Forelimb muscle (tissue), 1 donor: ENCODE measurements at places on chromosomes 16 and 17.

- no peak for DNase-seq
Measured at GRCh38 chr16:85670840-85671239, 17.9 kb downstream of the GINS2 start.

DNA sequence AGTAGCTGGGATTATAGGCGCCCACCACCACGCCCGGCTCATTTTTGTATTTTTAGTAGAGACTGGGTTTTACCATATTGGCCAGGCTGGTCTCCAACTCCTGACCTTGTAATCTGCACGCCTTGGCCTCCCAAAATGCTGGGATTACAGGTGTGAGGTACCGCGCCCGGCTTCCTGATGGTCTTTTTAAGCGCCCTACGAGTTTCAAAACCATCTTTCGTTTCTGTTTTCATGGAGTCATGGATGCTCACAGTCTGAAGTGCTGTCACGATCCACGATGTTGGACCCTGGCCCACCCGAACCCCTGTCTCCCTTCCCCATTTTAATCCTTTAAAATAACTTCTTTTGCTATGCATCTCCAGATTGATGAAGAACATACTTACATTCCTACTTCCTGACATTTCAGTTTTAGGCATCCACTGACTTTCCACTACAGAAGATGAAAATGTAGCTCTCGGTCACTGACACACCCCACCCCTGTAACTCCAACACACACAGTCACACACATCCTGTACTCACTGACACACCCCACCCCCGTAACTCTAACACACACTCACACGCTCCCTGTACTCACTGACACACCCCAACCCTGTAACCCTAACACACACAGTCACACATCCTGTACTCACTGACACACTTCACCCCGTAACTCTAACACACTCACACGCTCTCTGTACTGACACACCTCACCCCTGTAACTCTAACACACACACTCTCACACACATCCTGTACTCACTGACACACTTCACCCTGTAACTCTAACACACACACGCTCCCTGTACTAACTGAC is 22.6 kb upstream of the WDR45B start:
- DNase-seq, result no peak

GRCh38 chr17:68184816-68185436 is 62.9 kb upstream of the AMZ2 start:
- no peak for DNase-seq

- DNase-seq, result no peak
Measured at GRCh38 chr16:89246903-89247733, 29.6 kb downstream of the ZNF778 start.

- DNase-seq, result no peak
Measured at GRCh38 chr16:8673611-8674412, 605 bp upstream of the ABAT start.

GRCh38 chr16:10888320-10888937 is 11.4 kb downstream of the CIITA start:
- DNase-seq, result no peak

- DNase-seq, result peak; percentile 71
Measured at GRCh38 chr16:88706229-88706964, at the start of the genes CTU2 and RNF166. CTU2 (plus strand) TSS chr16:88706503; CDS start chr16:88706531, 28 bp downstream. RNF166 (minus strand) TSS chr16:88706408; CDS start chr16:88706325, 83 bp downstream.

DNA sequence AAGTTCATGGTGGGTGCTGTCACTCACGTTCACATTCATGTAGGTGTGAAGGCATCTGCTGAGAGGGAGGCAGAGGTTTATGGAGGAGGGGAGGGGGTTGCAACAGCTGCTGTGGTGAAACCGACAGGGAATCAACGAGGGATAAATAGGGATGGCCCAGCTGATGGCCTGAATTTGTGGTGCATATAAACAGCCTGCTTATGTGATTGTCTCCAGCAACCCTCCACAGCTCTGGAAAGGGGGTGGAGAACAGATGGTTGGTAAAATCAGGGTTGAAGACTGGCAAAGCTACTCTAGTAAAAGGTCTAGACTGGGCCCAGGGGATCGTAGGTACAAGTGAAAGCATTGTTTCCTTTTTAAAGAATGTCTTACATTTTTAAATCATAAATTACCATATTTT is 53.7 kb downstream of the IQCK start:
- DNase-seq, result no peak

DNA sequence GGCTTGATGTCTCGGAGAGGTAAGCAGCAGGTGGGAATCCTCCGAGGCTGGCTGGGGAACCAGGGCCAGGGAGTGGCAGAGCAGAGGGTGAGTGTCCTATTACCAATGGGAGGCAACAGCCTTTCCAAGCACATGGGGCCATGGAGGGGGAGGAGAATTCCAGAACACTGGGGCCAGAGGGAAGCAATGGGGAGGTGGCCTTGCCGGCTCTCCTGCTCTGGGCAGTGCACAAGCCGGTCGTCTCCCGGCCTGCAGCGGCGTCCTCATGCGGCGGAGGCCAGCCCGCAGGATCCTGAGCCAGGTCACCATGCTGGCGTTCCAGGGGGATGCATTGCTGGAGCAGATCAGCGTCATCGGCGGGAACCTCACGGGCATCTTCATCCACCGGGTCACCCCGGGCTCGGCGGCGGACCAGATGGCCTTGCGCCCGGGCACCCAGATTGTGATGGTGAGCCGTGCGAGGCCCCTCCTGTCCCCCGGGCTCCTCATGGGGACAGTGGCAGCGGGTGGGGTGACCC is 21.9 kb downstream of the SGSH start:
- DNase-seq, result no peak

- no peak for DNase-seq
Measured at GRCh38 chr16:70391881-70392481, 45.3 kb downstream of the DDX19A start.

GRCh38 chr17:46869296-46869695 is 17.9 kb downstream of the WNT9B start:
- DNase-seq, result no peak

GRCh38 chr17:78357672-78358537 is 2.0 kb downstream of the SOCS3 start:
- DNase-seq, result no peak

- DNase-seq, result no peak
Measured at GRCh38 chr17:77186141-77186604, 45.4 kb downstream of the SEC14L1 start.

GRCh38 chr17:17725011-17725751 is 43.9 kb downstream of the RAI1 start:
- no peak for DNase-seq

- DNase-seq, result no peak
Measured at GRCh38 chr17:19238167-19238505, 970 bp downstream of the EPN2 start.

DNA sequence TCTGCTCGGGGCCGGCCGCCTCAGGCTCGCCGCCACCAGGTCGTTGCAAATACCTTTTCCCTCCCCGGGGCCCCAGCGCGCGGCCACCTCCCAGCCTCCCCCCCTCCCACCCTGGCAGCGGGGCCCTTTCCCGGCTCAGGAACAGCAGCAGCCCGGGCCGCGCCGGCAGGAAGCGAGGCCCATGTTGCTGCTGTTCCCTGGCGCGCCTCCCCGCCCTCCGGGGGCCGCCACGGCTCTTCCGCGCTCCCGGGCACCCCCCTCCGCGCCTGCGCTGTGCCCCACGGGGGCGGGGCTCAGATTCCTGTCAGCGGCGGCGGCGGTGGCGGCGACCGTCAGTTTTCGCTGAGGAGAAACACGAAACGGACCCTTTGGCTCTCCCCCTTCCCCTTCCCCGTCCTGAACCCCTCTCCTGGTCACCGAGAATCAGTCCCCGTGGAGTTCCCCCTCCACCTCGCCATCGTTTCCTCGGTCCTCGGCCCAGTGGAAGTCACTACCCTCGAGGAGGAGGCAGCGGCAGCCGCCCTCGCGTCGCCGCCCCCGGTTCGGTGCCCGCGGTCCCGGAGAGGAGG is at the start of gene NFAT5:
TSS of gene NFAT5 (plus strand) at position 296 of the 569 bp plus-strand sequence. CDS start 336 bp downstream, outside the sequence.
- DNase-seq, result no peak

GRCh38 chr16:65884018-65884417 is 482.5 kb upstream of the CDH5 start:
- DNase-seq, result no peak

- no peak for DNase-seq
Measured at GRCh38 chr17:56441308-56441707, 152.2 kb upstream of the NOG start.
